ENCODE measurements at places on chromosomes 5 and 9.

- DNase-seq: no peak
Observed at GRCh38 chr5:151672516-151672915, 14.2 kb downstream of the SPARC start.

- DNase-seq: no peak
Observed at GRCh38 chr5:67211926-67212325, 15.3 kb upstream of the CD180 start.

DNA sequence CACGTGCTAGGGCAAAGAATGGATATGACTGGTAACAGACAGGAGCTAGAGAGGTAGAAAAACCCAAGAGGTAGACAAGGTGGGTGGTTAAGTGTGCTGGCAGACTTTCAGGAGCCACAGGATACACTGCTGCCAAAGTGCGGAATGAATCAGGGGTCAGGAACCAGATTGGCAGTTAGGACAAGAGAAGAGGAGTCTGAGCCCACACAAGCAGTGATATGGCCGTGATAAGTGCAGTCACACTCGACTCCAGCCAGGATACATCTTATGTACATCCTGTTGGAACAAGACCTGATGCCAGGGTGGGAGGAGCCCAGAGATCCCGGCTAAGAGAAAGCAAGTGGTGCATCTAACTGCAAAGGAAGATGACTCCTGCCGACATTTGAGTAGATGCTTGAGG is 10.0 kb downstream of the SLIT3 start:
- DNase-seq: no peak

- no peak for DNase-seq
Observed at GRCh38 chr5:1671351-1671750, 128.3 kb downstream of the MRPL36 start.

- DNase-seq: no peak
Observed at GRCh38 chr5:83672646-83673045, 48.0 kb downstream of the HAPLN1 start.

DNA sequence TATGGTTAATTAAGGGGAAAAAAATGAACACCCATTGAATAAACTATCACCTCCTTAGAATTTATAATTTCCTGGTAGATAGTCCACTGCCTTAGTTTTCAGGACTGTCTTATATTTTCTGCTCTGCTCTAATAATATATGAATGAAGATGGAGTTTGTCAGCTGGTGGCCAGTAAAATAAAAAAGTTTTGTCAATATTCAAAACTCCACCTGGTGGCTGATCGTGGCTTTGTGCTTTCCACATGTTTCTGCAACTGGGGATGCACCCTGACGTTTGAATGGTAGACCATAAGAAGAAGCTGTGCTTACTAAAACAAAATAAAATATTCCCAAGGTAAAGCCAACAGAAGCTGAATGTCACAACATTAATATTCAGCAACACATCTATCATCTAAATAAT is 286.6 kb upstream of the IZUMO3 start:
- DNase-seq: no peak

DNA sequence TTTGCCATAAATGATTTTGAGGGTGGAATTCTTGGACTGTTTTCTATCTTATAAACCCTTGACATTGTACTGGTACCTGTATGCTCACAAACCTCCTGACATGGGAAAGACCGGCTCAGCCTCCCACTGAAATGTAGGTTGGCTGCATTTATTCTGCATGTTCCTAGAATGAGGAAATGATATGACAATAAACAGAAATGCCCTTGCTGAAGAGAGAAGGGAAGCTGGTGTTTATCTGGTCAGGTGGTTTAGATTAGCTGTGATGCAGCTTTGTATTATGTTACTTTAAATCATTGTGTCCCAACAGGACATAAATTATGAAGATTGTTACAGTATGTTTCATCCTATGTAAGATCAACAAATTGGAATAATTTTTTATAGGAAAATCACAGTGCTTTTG is 23.1 kb upstream of the CATSPER3 start:
- DNase-seq: no peak

DNA sequence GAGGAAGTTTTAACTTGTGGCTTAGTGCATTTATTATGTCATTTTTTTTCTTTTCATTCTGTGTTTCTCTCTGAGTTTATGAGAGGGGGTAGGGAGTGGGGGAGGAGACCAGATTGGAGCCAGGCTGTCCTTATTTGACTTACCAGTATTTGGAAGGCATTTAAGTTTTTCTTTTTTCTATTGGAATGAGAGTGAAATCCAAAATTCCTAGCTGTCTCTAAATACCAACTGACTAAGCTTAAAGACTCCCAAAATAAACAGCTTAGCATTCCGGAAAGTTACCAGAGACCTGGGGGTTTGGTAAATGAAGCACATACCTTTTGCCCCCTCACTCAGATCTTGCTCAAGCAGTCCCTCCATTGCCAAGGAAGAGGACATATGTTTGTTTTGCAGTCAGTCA is 581.9 kb upstream of the BRINP1 start:
- DNase-seq: no peak

- DNase-seq: no peak
Observed at GRCh38 chr9:129701054-129701453, 35.6 kb downstream of the PRRX2 start.

DNA sequence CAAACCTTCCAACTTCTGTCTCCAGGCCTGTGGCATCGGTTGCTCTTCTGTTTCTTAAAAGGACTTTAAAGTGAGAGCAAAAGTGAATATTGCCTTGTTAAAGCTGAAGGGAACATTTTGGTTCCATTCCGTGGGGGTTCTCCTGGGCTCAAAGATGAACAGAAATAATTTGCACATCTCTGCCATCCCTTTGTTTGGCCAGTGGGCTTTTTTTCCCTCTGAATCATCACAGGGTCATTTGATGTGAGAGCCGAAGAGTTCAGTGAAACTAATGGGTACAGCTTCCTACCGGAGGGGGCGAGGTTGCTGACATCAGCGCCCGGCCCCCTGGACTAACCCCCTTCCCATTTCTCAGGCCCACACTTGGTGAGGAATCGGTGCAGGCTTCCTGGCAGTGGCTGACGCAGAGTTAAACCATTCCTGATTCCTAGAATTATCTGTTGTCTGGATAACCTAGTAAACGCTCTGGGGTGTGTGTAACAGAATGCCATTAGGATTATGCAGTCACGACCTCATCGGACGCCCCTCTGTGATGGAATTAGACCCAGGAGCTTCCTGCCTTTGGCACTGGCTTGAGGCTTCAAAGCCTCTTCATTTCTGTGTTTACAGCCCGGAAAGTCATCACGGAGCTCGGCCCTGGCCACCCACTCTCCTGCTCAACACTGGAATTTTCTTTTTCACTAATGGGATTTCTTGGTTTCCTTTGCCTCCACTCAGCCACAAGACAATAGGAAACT is 61.6 kb upstream of the RPL26L1 start:
- DNase-seq: peak; percentile 26

DNA sequence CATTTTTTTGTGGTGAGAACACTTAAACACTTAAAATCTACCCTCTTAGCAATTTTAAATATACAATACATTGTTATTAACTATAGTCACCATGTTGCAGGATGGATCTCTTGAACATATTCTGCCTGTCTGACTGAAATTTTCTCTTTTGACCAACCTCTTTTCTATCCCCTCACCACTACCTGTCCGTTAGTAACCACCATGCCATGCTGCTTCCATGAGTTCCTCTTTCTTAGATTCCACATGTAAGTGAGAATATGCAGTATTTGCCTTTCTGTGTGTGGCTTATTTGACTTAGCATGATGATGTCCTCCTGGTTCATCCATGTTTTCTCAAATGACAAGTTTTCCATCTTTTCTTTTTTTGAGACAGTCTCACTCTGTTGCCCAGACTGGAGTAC is 48.5 kb upstream of the NAA35 start:
- no peak for DNase-seq

- no peak for DNase-seq
Observed at GRCh38 chr9:11326231-11326630, 713.4 kb upstream of the PTPRD start.

- no peak for DNase-seq
Observed at GRCh38 chr5:33479311-33479710, 38.5 kb downstream of the TARS1 start.

- no peak for DNase-seq
Observed at GRCh38 chr9:94639999-94640376, 670 bp upstream of the FBP1 start.

GRCh38 chr9:118670011-118670953 is 699.0 kb downstream of the BRINP1 start:
- DNase-seq: no peak

GRCh38 chr5:122908108-122908507 is 62.7 kb downstream of the SNX24 start:
- no peak for DNase-seq

- no peak for DNase-seq
Observed at GRCh38 chr5:114062932-114063867, 298.7 kb upstream of the KCNN2 start.

DNA sequence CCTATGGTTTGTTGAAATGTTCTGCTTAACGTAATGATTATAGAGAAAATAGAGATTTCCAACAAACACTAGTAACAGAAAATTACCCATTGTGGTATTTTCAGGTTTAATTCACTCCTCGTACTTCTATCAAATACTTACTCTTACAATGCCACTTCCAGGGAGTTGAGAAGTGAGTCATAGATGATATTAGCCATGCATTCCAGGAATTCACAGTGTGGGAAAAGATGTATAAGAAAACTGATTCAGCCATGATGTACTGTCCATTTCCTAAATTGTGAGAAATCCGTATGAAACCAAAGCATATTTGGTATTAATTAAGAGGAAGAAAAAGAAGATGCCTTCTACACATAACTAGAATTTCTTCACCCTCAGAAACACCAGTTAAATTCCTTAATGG is 1854.6 kb upstream of the WWC1 start:
- DNase-seq: no peak

DNA sequence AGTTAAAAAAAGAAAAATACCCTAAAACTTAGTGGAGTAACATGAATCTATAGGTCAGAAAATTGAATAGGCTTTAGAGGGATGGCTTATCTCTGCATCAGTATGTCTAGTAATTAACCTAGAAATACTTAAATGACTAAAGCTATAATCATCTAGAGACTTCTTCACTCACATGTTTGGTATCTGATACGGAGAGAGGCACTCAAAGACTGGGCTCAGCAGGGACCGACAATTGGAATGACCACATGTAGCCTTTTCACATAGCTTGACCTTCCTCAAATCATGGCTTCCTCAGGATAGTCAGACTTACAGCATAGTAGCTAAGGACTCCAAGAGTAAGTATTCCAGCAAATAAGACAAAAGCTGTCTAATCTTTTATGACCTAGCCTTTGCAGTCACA is 105.3 kb upstream of the RORB start:
- DNase-seq: no peak

- DNase-seq: no peak
Observed at GRCh38 chr9:109568568-109569210, 70.6 kb upstream of the PTPN3 start.

GRCh38 chr9:134637696-134638501 is 3.7 kb upstream of the COL5A1 start:
- no peak for DNase-seq

GRCh38 chr5:176670449-176670848 is 23.2 kb downstream of the TSPAN17 start:
- DNase-seq: no peak

- no peak for DNase-seq
Observed at GRCh38 chr9:95171001-95171400, 146.5 kb downstream of the FANCC start.

DNA sequence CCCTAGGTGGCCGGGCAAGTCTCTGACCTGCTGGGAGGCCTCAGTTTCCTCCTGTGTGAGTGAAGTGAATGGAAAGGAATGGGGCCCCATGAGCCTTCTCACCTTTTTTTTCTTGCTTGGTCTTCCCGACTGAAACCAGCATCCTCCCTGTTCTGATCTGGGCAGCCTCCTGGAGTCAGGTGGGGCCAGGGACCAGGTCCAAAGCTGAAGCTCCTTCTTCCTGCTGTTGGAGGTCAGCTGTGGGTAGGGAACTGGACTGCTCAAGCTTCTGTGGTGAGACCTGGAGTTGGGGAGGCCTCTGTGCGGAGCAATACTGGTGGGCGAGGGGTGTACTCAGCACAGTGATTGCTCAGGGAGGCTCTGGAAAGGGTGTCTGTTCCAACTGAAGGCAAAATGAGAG is 99.7 kb downstream of the PCSK1 start:
- DNase-seq: no peak

GRCh38 chr9:126962336-126962735 is 47.8 kb downstream of the RALGPS1 start:
- no peak for DNase-seq

DNA sequence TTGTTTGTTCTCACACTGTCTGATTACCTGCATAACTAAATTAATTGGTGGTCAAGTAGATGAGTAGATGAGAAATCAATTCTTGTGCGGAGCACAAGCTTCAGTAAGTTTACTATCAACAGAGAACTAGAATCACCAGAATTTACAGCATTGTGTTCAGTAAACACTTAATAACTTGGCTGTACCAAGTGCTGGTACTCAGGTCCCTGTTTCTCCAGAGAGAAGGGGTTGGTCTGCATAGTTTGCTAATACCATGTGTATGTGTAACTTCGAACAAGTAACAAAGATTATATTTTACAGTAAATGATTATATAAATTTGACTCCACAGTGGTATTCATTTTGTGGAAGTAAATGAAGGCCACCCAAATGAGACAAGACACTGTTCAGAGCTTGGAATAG is 146.3 kb downstream of the PCSK5 start:
- no peak for DNase-seq

DNA sequence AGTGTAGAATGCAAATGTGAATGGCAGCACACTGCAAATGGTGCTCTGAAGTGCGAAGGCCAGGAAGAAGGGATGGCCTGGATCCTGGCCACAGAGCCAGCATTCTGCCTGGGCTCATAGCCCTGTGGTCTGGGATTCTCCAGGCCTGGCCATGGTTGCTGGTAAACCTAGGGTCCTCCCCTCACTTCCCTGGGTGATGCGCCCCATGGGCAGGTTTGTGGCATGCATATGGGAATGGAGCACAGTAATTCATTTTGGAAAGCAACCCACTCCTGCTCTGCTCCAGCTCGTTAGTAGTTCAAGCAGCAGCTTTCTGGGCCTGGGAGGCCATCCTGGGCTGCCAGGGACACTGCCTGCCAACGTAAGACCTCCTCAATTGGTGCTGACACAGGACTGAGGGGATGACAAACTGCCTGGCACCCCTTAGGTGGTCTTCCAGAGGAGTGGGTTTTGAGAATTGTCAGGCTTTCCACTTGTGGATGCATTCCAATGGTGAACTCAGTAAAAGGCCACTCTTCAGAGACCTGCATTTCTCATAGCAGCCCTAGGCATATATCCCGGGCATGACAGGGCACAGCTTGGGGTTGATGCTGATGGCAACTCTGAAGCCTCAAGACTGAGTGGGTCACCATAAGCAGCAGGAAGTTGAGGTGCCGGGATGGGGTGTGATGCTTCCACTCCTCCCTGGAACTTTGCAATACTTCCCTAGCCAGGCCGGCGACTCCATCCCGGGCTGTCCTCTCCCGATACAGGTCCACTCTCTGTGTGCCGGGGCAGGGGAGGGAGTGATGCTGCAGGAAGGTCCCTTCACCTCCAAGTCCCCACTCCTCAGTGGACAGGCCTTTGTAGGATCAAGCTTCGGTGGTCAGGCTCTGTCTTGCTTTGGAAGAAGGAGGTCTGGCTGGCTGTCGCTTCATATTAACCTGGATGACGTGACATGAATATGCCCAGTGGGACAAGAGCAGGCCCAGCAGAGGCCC is 1.2 kb upstream of the SLC25A48 start:
- no peak for DNase-seq
